Sciatic nerve (tissue), 2 donors: ENCODE measurements at places on chromosomes 2 and 18. TPM values are rescaled to one million over a fixed set of nuclear protein-coding genes. Genes with fewer than 3 reads are reported as not detected.

DNA sequence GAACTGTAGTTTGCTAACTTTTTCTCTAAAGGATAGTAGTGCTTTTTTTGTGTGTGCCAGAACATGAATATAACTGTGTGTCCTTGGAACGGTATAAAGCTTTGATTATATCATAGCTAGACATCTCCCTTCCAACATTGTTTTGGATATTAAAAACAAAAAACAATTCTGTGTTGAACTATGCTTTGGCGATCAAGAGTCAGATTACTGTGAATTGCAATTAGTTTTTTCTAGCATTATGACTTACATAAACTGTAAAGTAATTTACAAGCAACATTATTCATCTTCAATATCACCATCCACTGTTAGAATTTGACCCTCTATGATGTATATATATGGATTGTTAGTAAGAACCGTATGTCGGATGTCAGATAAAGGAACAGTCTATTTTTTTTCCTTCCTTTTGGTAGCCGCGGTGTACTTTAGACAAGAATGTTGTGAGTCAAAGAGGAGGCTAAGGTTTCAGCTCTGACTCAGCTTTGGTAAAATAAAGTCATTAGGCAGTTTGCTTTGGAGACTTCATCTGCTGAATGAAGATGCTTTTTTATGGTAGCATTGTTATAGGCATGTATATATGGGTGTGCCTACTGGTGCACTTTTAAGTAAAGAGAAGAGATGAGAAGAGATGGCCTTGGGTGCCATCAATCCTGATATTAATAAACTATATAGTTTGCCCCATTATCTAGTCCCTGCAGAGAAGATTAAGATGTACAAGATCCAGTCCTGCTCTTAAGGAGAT is 76.4 kb downstream of the LTBP1 start:
- DNase-seq, result no peak

The SIX3 gene
- not detected for total RNA-seq

GRCh38 chr2:27854229-27854862 is 35.8 kb downstream of the RBKS start:
- DNase-seq, result no peak

The SLC8A1 gene
- total RNA-seq, result 21.0 TPM

DNA sequence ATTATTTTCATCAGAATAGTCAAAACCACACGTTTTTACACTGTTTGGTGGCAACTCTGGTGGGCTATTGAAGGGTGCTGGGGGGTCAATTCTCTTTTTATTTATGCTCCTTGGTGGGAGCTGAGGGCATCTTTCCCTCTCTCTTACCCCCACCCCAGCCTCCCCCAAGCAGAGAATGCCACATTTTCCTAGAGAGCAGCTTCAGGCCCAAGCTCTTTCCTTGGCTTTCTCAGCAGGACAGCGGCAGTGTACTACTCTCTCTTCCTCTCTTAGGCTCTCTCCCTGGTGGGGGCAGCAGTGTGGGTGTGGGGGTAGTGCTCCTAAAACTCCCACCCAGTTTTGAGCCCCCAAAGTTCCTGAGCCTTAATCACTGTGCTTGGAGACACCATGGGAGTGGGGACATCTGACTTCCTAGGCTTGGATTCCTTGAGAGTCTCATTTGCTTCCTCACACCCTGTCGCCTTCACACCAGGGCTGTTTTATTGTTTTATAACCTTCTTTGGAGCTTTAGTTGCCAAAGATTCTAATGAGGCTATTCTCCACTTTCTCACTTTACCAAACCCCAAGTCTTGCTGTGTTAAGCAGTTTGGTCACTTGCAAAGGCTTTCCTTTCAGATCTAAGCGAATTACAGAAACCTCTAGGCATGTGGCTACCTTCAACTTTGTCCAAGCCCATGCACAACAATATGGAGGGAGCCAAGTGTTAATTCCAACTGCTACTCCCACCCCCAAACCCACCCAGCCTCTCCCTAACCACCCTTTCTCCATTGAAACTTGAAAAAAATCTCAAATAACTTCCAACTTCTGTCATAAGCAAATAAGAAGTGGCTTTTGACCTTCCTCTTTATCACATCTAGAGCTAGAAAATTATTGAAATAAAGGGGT is 6.0 kb upstream of the HOXD4 start:
- DNase-seq, result no peak

The IL36G gene
- not detected for total RNA-seq

GRCh38 chr18:34320267-34320666 is 95.6 kb upstream of the NOL4 start:
- no peak for DNase-seq

DNA sequence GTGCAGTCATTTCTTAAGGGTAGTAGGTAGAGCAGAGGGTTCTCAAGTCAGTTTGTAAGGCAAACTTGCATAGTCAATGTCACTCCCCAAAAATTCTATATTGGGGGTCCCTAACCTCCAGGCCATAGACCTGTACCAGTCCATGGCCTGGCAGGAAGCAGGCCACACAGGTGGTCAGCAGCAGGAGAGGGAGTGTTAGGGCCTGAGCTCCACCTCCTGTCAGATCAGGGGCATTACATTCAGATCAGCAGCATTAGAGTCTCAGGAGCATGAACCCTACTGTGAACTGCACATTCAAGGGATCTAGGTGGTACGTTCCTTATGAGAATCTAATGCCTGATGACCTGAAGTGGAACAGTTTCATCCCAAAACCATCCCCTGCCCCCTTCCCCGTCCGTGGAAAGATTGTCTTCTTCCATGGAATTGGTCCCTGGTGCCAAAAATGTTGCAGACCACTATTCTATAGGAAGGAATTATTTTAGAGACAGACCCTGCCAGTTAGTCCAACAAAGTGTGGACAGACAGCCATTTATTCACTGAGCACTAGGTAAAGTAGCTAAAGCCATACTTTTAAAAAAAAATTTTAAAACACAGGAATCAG is 6.7 kb downstream of the COA5 start:
- DNase-seq, result no peak

GRCh38 chr18:456361-457139 is 44.0 kb downstream of the COLEC12 start:
- DNase-seq, result peak; percentile 79

DNA sequence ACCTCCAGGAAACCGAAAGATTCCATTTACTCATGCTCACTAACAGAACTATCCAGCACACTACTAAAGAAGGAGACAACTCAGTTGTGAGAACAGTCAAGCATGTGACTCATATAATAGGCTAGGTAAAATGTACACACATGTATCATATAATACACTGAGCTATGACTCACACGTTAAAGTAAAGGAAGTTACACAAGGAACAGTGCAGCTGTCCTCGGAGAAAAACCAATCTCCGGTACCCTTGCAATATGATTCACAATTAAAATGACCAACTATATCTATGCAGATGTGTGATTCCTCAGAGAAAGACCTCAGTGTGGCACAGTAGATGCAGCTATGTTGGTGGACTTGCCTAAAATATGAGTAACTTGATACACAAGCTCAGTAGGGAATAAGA is 76.5 kb downstream of the STRN start:
- no peak for DNase-seq

DNA sequence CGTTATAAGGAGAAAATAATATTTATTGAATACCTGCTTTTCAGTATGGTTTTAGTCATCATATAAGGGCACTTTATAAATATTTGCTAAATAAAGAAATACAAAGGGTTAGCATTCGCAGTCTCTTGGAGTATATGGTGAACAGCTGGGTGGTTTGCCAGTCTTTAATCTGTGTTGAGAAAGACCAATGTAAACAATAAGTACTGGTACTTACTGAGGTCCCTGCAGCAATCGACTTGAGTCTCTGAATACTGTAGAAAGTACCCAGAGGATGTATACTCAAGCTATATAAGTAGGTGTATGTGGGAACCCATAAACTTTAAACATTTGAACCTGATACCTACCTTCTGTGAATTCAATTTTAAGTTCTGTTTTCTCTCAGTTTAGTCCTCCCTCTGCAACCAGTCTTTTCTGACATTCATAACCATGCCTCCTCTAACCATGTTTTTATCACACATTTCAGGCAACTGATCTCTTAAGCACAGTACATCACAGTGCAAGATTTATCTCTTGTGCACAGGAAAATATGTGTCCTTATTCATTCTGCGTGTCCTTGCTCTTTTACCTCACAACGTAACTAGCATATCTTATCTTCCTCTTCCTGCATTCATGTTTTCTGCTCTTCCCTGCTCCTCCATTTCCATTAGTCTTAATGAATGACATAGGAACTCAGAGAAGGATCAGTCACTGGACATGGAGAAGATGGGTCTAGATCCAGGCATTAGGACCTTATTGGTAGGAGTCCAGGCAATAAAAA is 21.7 kb downstream of the C18orf63 start:
- no peak for DNase-seq

The HOXD4 gene
- total RNA-seq, result 6.8 TPM

DNA sequence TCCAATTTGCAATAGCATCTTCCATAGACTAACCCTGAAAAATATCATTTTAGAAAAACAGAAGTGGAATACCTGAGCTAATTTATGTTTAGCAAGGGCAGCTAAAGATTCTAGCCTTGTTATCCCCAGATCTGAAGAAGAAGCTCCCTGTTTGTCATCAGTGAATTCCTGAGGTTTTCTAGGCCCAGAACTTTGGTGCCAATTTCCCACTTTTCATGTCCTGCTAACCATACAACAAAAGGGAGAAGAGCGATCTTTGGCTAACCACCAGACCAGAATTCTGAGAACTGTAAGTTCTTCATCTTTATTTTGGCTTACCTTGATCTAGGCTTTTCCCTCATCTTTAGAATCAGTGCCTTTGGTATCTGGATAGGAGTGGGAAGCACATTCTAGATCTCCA is 51.3 kb upstream of the RASGRP3 start:
- no peak for DNase-seq

DNA sequence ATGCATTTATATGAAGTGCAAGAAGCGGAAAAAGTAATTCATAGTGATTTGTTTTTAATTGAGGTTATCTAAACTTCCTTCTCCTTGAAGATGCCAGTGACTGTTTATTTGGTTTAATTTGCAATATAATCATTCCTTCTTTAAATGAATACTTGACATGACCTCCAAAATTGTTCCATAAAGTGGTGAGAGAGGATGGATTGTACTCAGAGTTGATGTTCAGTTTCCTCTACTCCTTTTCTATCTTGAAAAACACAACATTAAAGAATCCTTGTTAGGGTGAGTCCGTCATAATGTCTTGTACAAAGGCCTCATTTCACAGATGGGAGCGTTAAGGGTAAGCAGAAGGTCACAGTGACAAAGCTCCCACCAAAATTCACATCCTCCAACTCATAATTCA is 756.1 kb upstream of the KLHL29 start:
- no peak for DNase-seq
